ENCODE measurements at places on chromosomes 5 and 9. TPM values are rescaled to one million over a fixed set of nuclear protein-coding genes. Genes with fewer than 3 reads are reported as not detected.

GRCh38 chr9:113564498-113565237 lies 101.1 kb downstream of the RGS3 start:
- peak; percentile 86 for ATAC-seq

DNA sequence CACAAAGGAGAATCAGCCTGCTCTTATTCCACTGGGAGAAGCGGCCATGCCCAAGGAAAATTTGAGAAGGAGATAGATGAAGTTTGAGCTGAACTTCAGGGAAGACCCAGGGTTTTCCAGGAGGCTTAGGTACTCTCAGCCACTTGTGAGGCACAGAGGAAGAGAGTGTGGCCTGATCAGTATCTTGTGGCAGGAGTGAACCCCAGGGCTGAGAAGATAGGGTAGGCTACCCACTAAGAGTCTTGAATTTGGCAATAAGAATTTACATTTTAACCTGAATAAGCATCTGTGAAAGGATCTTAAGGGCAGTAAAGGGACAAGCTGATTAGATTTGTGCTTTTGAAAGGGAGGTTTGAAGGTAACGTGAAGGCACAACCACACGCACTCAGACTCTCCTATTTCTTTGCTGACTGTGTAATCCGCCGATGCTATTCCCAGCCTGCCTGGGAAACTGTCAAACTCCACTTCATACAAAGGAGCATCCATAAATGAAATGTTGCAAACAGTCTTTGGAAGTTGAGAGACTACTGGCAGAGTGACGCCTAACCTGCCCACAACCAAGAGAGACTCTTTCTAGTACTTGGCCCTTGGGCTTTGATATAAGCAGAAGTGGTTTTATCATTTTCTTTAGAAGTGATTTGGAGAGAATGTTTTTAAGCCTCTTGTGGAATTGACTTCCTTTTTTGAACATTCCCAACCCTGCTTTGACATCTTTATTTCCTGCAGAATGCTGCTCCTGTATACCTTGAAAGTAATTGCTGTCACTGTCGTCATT lies 108.2 kb upstream of the VCAN start:
- no peak for ATAC-seq

IFNA13 gene
- total RNA-seq: not detected

- ATAC-seq: peak; percentile 70
Observed at GRCh38 chr5:179421144-179421901, 76.1 kb upstream of the ADAMTS2 start.

- ATAC-seq: no peak
Observed at GRCh38 chr9:13035822-13036221, 243.7 kb downstream of the MPDZ start.

TEX48 gene
- not detected for total RNA-seq

DNA sequence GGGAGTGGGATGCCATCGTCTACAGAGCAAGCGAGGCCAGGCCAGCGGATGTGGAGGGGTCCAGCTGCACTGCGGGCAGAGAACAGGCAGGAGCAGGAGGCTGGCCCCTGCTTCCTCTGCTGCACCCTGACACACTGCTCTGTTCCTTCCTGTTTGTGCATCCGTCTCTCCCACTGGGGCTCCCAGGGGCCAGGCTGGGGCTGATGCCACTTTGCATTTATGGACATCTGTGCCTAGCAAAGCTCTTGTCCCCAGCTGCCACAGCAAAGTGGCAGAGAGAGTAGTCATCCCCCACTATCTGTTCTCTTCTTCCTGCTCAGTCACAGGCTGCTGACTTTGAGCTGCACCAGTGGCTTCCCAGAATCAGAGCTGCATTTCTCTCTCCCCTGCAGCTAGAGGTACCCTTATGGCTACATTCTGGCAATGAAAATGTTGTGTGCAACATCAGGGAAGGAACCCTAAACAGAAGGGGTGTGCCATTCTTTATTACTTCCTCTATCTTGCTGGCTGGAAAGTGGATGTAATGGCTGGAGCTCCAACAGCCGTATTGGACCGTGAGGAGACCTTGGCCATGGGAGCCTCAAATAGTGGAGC lies 4.2 kb upstream of the NINJ1 start:
- no peak for ATAC-seq

DNA sequence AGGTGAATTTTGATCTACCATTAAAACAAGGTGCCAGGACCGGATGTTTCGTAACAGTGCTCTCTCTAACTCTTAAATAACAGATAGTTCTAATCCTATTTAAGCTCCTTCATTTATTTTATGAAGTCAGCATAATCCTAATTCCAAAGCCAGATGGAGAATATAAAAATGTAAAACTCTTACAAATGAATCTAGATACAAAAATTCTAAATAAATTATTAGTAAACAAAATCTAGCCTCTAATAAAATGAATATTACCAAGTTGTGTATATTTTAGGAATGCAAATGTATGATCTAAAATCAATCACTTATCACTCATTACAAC lies 32.4 kb upstream of the IL33 start:
- no peak for ATAC-seq

- peak; percentile 47 for ATAC-seq
Observed at GRCh38 chr9:137029058-137029936, 1.3 kb upstream of the ABCA2 start.

ZDHHC11 gene
- 11.2 TPM for total RNA-seq

DNA sequence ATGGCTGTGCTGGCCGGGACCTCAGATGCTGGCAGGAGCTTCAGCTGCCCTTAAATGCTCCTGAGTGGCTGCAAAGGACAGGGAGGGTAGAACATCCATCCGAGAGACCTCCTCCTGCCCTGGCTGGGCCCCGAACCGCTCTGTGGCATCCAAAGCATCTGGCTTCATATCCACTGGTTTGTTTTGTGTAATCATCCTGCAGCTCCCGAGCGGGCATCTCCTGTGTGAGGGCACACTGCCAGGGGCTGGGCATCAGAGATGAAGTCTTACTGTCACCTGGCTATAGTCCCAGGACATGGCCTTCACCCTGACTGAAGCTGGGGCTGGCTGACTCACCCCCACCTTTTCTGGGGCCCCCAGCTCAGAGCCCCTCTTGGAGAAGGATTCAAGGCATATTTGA lies 18.5 kb upstream of the NTNG2 start:
- ATAC-seq: no peak

DNA sequence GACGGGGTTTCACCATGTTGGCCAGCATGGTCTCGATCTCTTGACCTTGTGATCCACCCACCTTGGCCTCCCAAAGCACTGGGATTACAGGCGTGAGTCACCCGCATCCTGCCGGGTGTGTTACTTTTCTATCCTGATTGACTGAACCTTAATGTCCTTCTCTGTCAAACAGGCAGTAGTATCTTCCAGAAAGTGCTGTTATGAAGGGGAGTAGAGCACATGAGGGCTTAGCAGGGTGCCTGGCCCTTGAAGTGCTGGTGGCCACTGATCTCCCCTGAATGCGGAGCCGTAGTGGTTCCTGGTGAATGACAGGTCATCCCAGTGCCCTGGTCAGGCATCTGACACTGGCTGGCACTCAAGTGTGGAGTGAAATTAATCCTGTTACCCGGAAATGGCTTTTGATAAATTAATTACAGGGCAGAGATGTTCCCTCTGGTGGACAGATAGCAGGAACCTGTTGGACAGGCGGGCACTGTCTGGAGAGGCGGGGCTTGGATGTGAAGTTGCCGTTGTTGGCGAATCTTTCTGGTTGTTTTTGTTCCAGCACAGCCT lies 28.4 kb downstream of the PRRC2B start:
- ATAC-seq: peak; percentile 51

DHX29 gene
- total RNA-seq: 18.2 TPM

- no peak for ATAC-seq
Observed at GRCh38 chr9:114824110-114824509, 18.3 kb upstream of the TNFSF15 start.

STC2 gene
- total RNA-seq: 8.7 TPM
